Caudate nucleus (tissue), 63 donors: ENCODE measurements at places on chromosomes 12 and 14.
A peak's percentile ranks its signal among the peaks of the same experiment; 100 is the strongest.

- DNase-seq, result no peak
These were observed 1.9 kb upstream of the PRKAG1 start for GRCh38 chr12:49020441-49020840.

DNA sequence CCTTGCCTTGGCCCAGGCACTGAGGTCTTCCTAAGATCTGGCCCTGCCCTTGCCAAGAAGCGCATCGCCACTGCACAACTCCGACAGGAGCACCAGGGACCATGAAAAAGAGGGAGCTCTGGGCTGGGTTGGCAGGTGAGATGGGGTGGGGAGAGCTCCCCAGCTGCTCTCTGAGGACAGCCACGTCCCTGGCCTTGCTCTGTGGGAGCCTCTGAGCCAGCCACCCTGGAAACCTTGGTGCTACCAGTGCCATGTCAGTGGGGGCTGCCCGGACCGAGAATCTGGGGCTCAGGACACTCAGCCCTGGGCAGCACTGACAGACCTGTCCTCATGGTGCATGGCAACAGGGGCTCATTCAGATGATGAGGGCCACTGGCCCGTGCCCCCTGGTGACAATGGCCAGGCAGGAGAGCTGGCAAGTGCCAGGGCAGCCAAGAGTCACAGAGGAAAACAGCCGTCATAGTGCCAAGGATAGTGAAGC lies 134.8 kb downstream of the ZFP36L1 start:
- DNase-seq, result no peak

GRCh38 chr14:103008768-103009357 lies 48.5 kb downstream of the CDC42BPB start:
- no peak for DNase-seq

DNA sequence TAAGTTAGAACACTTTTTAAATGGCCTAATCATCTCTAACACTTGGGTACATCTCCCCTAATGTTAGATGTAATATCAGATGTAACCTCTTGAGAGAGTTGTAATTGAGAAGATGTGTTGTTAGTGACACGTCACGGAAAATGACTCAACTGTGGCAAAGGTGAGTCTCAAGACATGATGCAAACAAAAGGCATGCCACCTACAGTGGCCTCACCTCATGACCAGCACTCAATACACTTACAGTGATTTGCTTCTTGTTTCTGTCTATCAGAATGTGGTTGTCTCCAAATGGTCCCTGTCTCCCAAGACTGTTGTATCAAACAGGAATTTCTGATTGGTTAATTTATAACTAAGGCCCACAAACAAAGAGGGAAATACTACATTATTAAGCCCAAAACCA lies 91.2 kb downstream of the SLC25A21 start:
- DNase-seq, result no peak

- DNase-seq, result peak; percentile 44
These were observed 2.6 kb downstream of the ITPK1 start for GRCh38 chr14:93112891-93113677.

GRCh38 chr14:106528717-106529116 lies 1002.3 kb downstream of the TMEM121 start:
- DNase-seq, result no peak

DNA sequence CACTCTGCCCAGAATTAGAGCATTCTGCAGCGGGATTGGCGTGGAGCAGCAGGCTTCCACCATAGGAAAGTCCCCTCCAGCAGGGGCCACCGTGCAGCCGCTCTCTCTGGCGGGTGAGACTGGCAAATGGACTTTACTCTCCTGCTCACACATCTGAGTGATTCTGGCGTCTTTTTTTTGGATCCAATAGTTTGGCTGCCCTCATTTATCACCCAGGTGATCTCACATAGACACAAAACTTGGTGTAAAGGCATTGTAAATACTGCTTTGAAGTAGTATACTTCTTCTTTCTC lies 130.3 kb downstream of the TGFB3 start:
- DNase-seq, result no peak

DNA sequence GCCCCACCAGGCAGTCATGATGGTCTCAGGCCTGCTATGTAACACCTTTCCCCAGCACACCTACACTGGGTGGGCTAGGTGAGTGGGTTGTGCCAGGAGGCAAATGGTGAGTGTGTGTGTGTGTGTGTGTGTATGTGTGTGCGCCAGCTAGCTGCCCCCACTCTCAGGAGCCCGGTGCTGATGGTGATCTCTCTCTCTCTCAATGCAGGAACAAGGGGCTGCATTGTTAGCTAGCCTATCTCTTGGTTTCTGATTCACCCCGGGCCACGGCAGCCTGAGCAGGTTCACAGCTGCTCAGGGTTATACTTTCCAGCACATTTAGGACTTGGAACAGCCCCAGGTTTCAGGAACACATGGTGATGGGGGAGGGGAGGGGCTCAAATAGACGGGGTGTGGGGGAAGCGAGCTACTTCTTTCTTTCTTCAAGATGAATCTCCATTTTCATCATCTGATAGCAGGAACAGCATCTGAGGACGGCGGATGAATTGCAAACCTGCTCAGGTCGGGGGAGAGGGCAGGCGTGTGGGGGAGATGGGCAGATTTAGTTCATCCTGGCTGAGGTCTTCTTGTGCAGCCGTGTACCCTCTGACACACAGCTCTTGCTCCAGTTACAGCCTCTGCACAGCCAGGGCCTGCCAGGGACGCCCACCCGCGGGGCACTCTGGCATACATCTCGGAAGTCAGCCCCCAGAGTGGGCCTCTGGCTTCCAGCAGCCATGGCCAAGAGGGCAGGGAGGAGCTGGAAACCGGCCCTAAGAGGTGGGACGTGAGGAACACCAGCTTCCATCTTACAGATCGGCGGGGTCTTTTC lies 137.6 kb downstream of the ZFP36L1 start:
- DNase-seq, result no peak

DNA sequence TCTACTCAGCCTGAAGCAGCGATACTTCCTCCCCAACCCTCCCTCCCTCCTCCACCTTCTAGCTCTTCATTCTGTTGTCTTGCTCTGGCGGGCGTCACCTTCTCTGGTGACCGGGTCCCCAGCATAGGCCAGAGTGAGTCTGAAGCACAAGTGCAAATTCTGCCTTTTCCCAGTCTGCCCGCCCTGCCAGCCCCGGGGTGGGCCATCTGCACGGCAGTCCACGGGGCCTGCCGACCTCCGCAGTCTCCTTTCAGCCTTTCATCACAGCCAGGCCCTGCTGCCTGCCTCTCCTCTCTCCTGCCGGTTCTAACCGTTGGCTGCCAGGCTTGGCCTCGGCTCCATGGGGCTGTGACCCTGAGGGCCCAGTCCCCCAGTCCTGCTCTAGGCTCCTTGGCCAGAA lies 58.7 kb downstream of the TESC start:
- no peak for DNase-seq

DNA sequence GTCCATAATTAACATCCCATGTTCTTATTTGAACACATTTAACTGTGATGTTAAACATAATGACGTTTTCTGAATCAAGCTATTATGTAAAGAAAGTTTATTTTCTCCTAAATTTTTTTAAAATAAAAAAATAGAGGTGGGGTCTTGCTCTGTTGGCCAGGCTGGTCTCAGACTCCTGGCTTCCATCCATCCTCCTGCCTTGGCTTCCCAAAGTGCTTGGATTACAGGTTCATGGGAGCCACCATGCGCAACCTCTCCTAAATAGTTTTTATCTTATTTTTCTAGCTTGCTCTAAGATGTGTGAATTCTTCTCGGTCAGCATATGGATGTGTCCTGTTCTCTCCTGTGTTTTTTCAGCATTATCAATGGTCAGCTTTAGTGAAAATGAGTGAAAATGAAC lies 3.2 kb downstream of the RAD9B start:
- no peak for DNase-seq

DNA sequence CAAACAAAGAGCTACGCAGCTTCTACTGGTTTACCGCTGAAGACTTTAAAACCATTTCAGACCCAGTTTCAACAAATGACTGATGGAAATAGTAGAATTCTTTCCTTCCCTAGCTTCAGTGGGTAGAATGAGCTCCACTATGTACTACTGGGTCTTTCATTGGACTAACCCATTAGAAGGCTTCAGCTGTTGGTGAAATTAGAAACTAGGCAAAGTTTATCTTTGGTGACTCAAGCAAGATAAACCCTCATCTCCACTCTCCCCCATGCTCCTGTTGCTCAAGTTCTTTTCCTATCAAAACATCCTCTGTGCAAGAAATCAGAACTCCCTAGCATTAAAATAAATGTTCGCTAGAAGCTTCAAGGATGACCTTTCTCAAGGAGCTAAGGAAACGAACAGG lies 159.2 kb downstream of the PAWR start:
- no peak for DNase-seq

DNA sequence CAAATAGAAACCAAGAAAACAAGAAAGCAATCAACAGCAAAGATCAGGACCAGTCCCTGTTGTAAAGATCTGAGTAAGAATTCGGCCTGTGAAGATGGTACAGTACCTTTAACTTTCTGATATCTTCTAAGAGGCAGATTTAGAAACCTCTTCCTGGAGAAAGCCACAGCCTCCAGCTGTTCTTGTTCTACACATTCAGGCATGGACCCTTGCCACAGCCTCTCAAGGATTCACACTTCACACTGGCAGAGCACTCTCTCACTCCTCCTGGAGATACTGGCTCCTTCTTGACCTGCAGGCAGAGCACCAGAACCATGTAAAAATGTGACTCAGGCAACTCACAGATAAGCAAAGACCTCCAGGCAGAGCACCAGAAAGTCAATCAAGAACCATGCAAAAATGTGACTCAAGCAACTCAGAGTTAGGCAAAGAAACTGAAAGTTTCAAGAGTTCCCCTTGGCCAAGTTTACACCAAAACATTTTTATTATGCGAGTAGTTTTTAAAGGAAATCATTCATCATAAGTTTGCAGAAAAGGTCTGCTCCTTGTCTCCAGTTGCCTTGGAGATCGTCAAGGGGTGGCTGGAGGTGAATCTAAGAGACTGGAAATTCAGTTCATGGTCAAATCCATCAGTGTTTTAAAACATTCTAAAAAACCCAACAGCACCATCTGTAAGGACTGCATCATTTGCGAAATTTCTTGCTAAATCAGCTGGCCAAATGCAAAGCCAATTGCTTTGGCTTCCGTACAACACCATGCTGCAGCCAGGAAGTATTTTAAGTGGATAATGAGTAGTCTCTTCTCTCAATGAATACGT lies 119.3 kb upstream of the MDM1 start:
- no peak for DNase-seq

- DNase-seq, result no peak
These were observed 73.4 kb upstream of the ETV6 start for GRCh38 chr12:11576104-11576503.

- DNase-seq, result no peak
These were observed 40.4 kb upstream of the LDHB start for GRCh38 chr12:21697904-21698630.

DNA sequence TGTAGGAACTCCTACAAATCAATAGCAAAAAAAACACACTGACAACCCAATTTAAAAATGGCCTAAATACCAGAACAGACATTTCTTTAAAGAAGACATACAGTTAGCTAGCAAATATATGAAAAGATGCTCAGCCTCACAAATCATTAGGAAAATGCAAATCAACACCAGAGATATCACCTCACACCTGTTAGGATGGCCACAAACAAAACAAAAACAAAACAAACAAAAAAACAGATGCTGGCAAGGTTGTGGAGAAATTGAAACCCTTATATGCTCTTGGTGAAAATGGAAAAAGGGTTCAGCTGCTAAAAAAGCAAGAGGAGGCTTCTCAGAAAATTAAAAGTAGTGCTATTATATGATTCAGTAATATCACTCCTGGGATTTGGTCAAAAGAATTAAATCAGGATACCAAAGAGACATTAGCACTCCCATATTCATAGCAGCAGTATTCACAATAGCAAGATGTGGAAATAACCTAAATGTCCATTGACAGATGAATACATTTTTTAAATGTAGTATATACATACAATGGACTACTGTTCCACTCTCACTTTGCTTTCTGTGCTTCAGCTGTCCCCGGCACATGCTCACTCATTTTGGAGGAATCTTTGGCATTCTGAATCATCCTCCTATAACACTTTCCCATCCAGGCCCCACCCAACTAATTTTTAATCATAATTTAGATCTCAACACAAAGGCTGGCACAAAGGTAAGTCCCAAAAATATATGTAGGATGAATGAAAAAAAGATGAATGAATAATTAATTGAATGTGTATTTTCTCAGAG lies 99.1 kb downstream of the SYT1 start:
- DNase-seq, result no peak

DNA sequence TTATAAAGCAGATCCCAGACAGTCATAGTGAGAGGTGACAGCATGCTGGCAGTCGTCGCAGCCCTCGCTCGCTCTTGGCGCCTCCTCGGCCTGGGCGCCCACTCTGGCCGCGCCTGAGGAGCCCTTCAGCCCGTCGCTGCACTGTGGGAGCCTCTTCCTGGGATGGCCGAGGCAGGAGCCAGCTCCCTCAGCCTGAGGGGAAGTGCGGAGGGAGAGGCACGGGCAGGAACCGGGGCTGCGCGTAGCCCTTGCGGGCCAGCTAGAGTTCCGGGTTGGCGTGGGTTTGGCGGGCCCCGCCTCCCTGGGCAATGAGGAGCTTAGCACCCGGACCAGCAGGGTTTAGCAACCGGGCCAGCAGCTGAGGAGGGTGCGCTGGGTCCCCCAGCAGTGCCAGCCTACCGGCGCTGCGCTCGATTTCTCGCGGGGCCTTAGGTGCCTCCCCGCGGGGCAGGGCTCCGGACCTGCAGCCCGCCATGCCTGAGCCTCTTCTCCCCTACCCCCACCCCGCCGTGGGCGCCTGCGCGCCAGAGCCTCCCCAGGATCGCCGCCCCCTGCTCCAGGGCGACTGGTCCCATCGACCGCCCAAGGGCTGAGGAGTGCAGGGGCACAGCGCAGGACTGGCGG lies 451.2 kb upstream of the DCN start:
- no peak for DNase-seq

GRCh38 chr12:29070309-29070708 lies 78.8 kb upstream of the FAR2 start:
- no peak for DNase-seq

- no peak for DNase-seq
These were observed 42.8 kb downstream of the SLC8B1 start for GRCh38 chr12:113292091-113292490.
